Prostate gland (tissue), 2 donors: ENCODE measurements at places on chromosomes 5 and 9.

- no peak for DNase-seq
These were observed 39.8 kb upstream of the ANGPTL2 start for GRCh38 chr9:127162046-127162863.

DNA sequence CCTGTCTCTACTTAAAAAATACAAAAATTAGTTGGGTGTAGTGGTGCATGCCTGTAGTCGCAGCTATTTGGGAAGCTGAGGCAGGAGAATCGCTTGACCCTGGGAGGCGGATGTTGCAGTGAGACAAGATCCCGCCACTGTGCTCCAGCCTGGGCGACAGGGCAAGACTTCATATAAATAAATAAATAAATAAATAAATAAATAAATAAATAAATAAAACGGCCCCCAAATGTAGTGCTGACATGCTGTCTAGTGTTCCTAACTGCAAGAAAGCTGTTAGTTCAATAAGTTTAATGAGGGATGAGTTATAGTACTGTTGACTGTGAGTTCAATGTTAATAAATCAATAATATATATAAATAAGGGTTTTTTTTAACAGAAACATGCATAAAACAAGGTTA lies 7.5 kb upstream of the CYFIP2 start:
- no peak for DNase-seq

GRCh38 chr9:132011896-132012295 lies 67.8 kb downstream of the MED27 start:
- no peak for DNase-seq

DNA sequence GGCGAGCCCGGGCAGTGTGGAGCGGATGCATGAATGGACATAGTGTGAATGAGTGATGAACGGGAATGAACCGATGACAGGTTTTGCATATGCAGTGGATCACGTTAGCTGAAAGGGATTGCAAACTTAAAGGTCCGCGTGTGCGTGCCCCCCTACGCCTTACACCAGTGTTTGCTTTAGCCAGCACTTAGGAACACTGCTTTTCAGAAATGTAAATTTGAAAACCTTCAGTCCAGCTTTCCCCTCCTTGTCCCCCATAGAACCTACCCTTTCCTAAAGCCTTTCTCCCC lies 692 bp downstream of the PSAT1 start:
- no peak for DNase-seq

GRCh38 chr5:177495243-177496060 lies 2.0 kb downstream of the PDLIM7 start:
- DNase-seq = no peak

GRCh38 chr5:74576941-74577456 lies 63.5 kb downstream of the ENC1 start:
- DNase-seq = no peak

DNA sequence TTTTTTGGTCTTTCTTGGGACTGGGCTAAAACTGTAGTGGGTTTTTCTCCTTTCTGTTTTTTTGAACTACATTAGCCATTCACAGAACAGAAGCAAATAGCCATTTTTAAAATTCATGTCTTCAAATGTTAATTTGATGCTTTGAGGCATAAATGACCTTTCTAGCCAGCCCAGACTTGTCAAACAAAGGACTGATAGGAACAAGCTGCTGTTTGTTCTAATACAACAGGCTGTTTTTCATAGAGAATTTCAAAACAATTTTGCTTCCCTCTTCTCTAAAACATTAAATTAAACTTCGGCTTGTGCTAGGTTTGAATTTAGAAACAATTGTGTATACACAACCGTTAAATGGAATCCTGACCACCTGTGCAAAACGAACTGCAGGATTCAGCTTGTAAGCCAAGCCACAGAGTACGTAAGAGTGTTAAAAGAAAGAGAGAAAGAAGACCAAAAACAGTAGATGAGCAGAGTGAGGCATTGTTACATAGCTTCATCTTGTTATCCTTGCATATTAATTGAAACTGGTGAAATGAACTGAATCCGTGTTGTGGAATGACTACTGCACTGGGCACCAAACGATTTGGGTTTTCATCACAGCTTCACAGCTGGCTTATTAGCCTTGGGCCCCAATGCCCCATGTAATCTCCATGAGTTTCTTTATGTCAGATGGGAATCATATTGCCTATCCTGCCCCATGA lies 100.0 kb downstream of the ZSWIM6 start:
- DNase-seq = no peak

GRCh38 chr9:89619019-89619418 lies 14.2 kb downstream of the GADD45G start:
- DNase-seq = no peak

DNA sequence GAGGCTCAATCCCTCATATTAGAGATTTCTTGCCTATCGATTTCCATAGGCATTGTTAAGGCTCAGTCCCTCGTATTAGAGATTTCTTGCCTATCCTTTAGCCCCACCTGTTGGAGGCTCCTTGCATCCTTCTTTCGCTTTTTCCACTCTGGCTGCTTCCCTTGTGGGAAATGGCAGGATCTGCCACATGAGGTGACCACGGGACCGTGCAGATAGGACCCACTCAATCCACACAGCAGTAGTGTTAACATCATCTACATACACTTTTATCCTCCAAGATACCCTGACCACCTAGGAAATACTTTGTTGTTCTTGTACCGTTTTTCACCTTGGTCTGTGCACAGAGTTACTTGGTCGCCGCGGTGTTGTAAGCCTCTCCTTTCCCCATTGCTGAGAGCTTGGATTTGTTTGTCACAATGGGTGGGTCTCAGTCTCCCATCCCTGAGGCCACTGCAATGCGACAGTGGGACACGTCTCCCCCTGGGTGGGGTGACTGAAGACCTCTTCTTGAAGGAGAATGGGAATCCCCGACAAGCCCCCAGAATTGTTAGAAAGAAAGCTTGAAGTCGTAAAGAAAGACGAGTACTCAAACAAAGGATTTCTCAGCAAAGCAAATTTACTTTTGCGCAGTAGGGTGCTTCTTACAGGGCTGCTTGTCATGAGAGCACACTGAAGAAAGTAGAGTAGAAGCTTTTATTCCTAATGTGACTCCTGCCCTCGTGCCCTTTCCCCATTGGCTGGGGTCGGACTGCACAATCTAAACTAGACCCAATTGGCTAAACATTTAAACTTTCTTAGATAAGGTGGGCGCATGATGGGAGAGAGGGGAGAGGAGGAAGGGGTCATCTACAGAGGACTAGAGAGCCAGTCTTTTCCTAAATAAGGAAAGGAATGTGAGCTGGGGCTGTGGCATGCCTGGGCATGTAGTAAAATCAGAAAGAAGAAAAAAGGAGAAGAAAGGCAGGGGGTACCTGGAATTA lies 19.8 kb downstream of the IFT74 start:
- DNase-seq = no peak

DNA sequence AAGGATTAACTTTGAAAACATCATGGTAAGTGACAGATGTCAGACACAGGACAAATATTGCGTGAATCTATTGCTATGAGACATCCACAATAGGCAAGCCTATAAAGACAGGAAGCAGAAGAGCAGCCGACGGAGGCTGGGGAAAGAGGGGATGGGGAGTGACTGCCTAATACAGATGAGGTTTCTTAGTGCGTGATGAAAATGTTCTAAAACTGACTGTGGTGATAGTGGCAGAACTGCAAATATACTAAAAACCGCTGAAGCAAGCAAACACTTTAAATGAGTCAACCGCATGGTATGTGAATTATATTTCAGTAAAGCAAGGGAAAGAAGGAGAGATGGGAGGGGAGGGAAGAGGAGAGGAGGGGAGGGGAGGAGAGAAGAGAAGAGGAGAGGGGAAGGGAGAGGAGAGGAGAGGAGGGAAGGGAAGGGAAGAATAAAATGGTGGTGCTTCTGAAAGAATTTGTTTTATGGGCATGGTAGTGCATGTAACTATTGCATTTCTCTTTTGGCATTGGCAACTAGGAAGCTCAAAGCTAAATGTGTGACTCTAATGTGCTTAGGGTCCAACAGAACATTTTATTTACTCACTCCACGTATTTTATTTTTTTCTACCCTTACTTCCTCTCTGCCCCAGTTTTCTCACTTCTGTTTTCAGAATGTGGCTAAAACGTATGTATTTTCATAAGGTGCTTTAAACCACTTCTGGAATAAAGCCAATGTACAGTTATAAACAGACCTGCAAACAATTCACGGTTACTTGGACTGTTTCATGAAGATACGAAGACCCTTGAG lies 21.3 kb downstream of the AKNA start:
- DNase-seq = no peak

GRCh38 chr5:172723508-172723907 lies 47.5 kb downstream of the DUSP1 start:
- no peak for DNase-seq

GRCh38 chr9:121474231-121474947 lies 25.3 kb downstream of the GGTA1 start:
- no peak for DNase-seq

GRCh38 chr9:77800924-77801551 lies 152.9 kb upstream of the GNA14 start:
- no peak for DNase-seq

DNA sequence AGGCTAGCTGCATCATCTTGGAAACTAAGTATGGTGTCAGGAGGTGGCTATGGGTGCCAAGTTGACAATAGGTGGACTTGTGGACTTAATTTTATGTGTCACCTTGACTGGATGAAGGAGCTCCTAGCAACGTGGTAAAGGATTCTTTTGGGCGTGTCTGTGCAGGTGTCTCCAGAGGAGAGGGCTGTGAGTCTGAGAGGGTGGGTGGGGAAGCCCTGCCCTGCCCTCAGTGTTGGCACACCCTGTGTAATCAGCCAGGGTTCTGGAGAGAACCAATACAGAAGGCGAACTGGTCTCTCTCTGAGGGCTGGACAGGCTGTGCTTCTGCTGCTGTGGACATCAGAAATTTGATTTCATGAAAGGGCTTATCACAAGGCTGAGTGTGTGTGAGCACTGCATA lies 61.0 kb downstream of the GTF3C4 start:
- DNase-seq = no peak

GRCh38 chr5:111144352-111144930 lies 52.3 kb downstream of the WDR36 start:
- no peak for DNase-seq

GRCh38 chr5:113526421-113526820 lies 12.9 kb downstream of the YTHDC2 start:
- no peak for DNase-seq

DNA sequence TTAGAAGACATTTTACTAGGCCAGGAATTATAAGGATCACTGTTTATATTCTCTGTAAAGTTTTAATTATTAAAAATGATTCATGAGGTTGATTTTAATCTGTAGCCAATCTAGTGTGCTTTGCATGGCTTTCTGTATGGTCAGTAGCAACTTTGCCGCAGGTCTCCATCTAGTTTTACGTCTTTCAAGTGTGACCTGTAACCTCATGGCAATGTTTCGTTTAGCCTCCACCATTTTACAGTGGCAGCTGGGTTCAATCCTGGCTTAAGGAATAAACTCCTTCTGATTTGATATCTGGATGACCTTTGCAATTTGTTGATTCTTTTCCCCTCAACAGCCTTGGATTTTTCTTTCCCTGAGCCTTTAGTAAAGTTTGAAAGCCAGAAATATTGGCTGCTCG lies 434.5 kb upstream of the CDH9 start:
- DNase-seq = no peak

- DNase-seq = no peak
These were observed 55.1 kb downstream of the ANKH start for GRCh38 chr5:14816374-14816998.
